ENCODE measurements at places on chromosomes 7 and 10. TPM values are rescaled to one million over a fixed set of nuclear protein-coding genes. Genes with fewer than 3 reads are reported as not detected.

GRCh38 chr10:129896136-129896859, 67.8 kb downstream of the EBF3 start:
- DNase-seq = peak; percentile 72

GRCh38 chr10:17586821-17587234, 30.3 kb downstream of the HACD1 start:
- DNase-seq = no peak

The PCDH15 gene
- total RNA-seq = 36.2 TPM

- DNase-seq = no peak
Measured at GRCh38 chr10:66862687-66863258, 63.1 kb upstream of the LRRTM3 start.

- no peak for DNase-seq
Measured at GRCh38 chr7:144470078-144470477, 66.6 kb upstream of the NOBOX start.

- no peak for DNase-seq
Measured at GRCh38 chr10:133346413-133346812, 760 bp upstream of the PRAP1 start.

DNA sequence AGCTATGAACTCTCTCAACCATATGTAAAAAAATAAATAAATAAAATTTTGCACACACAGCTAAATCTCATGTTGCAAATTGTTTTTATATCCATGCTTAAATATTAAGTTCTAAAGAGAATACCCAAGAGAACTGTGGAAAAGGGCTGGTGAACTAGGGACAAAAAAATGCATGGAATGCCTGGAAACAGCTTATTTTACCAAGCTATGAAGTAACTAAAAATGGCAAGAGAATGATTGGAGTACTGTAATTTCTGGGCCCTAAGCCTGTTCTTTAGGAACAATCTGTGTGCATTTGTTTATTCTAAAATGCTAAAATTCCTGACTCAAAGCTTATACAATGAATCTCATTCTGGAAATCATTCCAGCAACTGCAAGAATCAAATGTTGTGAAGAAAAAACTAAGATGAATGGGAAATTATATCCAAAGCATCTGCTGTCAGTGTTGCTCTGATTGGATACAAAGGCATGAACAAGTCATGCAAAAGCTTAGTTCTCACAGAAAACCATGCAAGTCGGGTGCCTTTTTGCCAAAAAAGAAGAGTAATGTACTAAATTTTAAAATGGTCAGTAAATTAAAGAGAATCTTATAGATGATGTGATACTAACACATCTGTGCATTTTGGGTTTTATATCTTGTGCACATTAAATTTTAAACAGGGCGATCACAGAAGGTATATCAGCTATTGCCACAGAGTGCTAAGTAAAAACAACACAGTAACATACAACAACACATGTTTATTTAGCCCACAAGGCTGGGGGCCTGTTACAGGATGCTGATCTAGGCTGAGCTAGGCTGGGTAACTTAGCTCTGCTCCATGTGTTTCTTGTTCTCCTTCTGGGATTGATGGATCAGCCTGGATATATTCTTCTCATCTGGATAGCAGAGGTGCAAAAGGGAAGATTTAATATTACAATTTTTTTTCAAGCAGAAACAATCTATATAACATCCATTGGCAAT, 453.5 kb upstream of the SEMA3A start:
- no peak for DNase-seq

The LRRD1 gene
- 1.7 TPM for total RNA-seq

GRCh38 chr7:20607216-20607615, 8.3 kb upstream of the ABCB5 start:
- DNase-seq = no peak

DNA sequence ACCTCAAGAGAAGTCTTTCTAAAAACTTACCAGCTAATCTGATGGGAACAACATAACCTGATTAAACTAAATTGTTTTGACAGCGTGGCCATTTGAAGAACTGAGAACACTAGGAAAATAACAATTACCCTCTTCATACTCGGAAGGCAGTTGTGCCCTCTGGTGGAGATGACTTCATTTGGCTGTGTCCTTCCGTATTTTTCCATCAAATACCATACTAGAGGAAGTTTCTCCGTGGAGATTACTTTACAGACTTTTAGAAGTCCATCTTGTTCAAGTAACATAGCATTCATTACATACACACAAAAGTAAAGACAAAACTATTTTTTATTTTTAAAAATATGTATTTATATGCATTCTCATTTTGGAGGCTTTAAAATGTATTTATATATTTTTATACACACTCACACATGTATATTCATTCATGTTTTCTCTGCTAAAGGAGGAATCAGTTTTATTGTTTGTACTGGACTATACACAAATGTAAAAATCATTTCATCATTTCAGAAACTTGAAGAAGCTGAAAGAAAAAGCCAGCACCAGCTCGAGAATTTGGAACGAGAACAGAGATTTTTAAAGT, 25.2 kb downstream of the SMNDC1 start:
- peak; percentile 69 for DNase-seq

DNA sequence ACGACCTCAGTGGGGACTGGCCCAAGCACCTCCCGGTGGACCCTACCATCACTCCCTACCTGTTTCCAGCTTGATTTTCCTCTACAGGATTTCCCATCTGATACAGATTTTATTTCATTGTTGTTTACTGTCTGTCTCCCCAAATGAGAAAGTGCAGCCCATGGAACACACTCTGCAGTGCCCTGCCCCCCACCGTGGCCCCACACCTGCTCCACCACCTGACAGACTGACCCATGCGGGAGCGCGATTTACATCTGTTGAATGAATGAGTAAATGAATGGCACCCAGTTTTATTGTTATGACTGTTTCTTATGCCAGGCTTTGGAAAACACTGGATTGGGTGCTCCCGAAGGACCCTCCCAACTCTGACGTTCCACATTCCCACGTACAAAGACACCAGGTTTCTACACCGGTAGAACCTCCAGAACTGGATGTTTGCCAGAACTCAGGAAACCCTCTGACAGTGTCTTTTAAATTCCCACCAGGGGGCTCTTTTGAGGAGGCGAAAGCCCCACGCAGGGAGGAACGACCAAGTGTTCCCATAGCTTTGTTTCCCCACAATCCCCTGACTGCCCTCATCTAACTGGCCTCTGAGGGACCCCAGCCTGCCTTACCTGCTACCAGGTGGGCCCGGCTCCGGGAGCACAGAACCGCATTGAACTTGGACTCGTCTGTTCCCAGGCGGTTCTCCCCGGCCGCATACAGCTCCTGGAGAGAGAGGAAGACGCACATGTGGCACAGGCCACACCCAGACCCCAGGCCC, 29.0 kb downstream of the PLAC9 start:
- peak; percentile 38 for DNase-seq

GRCh38 chr7:55206235-55207029, 158.7 kb upstream of the LANCL2 start:
- DNase-seq = no peak

GRCh38 chr7:11181590-11181989, 207.9 kb downstream of the PHF14 start:
- no peak for DNase-seq

GRCh38 chr10:59325116-59325515, 37.2 kb downstream of the FAM13C start:
- DNase-seq = no peak

The SHTN1 gene
- 22.9 TPM for total RNA-seq

DNA sequence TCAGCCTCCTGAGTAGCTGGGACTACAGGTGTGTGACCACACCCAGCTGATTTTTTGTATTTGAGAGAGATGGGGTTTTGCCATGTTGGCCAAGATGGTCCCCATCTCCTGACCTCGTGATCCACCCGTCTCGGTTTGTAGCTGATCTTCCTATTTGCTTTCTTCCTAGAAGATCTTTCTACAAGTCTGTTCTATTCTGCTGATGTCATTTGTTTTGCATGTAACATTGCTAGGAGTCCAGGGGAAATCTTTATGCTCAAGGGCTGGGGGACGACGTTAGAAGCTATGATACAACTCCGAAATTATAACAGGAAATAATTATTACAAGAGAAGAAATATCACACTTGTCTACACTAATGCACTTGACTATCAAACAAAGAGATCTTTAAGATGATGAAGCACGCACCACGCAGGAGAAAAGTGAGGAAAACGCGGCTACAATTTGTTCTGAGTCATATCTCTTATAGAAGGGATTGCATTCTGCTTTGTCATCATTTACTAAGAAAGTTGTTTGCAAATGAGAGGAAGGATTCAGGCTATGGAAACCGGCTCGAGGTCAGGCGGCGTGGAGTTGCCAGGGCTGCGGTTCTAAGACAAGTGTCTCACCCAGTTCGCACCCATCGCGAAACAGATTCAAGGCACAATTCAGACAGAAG, 103.0 kb upstream of the CARD11 start:
- no peak for DNase-seq

The SPDYE5 gene
- not detected for total RNA-seq

The AUTS2 gene
- 298 TPM for total RNA-seq

The RADIL gene
- 8.4 TPM for total RNA-seq

The PLEKHS1 gene
- not detected for total RNA-seq

DNA sequence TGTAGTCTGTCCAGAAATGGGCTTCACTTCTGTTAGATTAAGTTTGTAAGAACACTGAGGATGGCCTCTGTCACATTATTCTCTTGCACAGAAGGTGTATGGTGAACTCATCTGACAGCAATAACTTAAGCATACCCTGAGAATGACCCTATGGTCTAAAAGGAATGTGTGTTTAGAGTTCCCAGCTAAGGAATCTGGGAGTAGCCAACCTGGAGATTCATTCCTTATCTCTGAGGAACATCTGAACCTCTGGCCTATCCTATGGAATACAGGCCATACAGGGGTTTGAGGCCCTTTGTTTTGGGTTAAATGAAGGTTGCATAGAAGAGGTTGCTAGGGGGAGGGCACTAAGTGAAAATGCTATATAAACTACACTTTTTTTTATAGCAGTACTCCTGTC, 41.4 kb downstream of the LAMB4 start:
- DNase-seq = no peak

DNA sequence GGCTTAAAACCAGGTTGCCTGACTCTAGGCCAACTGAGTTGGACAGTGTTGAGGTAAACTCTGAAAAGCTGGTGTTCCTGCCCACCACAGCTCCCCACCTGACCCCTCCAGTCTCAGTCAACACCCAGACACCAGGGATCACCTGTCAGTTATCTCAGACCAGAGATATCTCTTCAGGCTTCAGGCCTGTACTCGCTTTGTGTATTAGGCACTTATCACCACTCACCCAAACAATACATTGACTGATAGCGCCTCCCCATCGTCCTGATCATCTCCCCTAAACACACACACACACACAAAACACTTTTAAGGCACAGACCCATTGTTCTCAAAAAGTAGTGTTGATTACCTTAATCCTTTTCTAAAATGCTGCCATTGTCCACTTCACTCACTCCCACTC, 111.5 kb downstream of the PLCE1 start:
- no peak for DNase-seq

The CUZD1 gene
- total RNA-seq = 0.91 TPM

Measured in cerebellum (tissue), 4 donors.